ENCODE measurements at places on chromosomes 1 and 21.

DNA sequence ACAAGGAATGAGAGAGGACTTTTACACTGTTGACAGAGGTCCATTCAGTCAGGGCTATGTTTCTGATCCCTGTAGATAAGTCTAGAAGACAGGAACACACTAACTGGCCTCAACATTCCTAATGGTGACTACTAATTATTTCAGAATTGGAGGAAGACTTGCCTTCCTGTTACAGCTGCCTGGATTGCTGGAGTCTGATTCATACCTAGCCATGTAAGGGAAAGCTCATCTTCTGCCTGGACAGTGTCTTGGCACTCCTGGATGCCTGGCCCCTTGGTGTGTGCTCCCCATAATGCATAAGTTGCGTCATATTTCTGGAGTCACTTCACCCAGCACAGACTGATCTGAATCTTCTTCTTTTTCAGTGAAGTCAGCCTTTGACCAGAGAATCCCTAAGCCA lies 326.0 kb upstream of the RUNX1 start:
- no peak for DNase-seq

- no peak for DNase-seq
Measured at GRCh38 chr1:38228718-38229117, 182.1 kb upstream of the POU3F1 start.

DNA sequence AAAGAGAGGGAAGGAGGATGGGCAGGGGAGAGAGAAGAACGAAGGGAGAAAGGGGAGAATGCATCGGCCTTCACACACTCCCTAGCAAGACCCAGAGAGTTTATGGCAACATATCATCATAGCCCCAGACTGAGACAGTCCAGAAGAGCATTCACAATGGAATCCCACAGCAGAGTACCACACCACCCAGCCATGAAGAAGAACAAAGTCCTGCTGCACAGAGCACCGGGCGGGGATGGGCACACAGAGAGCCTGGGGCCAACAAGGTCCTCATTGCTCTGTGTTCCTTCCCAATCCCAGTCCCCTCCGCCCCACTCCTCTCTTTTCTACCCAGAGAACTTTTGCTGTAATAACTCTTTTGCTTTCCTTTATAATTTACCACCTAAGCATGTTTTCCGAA lies 118.1 kb upstream of the TMPRSS2 start:
- no peak for DNase-seq

- no peak for DNase-seq
Measured at GRCh38 chr1:191804311-191804710, 354.0 kb upstream of the RGS18 start.

DNA sequence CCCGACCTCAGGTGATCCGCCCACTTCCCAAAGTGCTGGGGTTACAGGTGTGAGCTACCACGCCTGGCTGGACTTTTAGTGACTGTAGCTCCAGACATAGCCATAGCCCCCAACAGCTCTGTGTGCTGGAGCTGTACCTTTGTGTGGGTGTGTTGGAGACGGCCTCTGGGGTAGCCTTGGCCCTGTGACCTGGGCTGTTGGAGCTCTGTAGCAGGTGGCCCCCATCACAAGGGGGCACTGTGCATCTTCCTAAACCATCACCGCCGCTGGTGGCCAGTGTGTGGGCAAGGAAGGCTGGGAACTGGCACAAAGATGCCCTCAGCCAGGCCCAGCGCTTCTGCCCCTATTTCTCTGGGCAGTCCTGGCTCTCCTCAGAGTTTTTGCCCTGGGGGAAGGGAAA lies 38.4 kb upstream of the FOXO6 start:
- peak; percentile 89 for DNase-seq

DNA sequence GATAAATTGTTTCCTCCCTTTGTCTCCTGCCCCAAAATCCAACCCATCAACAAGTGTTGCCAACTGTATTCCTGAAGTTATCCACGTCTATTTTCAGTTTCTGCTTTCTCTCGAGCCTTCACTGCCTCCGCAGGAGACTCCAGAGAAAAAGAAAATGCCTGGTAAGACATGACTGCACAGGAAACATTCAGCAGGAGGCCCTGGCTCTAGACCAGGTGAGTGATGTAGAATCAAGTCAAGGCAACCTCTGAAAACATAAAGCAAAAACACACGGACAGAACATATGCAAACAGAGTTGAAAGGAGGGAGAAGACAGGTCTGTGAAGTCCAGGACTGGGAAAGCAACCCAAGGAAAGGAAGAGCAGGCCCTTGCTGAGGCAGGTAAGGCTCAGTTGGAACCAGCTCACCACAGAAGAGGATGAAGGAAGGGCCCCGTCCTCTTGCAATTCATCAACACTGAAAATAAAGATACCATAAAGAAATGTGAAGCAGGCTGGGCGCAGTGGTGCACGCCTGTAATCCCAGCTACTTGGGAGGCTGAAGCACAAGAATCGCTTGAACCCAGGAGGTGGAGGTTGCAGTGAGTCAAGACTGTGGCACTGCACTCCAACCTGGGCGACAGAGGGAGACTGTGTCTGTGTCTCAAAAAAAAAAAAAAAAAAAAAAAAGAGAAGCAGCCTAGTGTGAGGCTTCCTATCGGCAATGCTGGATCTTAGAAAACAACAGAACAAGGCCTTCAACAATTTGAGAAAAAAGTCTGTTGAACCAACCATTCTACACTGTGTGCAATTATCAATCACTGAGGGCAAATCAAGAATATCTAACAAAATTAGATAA lies 8.8 kb downstream of the NOL9 start:
- no peak for DNase-seq

- DNase-seq = no peak
Measured at GRCh38 chr1:92306020-92306419, 7.2 kb downstream of the RPAP2 start.

- no peak for DNase-seq
Measured at GRCh38 chr1:231584921-231585320, 41.7 kb upstream of the DISC1 start.

DNA sequence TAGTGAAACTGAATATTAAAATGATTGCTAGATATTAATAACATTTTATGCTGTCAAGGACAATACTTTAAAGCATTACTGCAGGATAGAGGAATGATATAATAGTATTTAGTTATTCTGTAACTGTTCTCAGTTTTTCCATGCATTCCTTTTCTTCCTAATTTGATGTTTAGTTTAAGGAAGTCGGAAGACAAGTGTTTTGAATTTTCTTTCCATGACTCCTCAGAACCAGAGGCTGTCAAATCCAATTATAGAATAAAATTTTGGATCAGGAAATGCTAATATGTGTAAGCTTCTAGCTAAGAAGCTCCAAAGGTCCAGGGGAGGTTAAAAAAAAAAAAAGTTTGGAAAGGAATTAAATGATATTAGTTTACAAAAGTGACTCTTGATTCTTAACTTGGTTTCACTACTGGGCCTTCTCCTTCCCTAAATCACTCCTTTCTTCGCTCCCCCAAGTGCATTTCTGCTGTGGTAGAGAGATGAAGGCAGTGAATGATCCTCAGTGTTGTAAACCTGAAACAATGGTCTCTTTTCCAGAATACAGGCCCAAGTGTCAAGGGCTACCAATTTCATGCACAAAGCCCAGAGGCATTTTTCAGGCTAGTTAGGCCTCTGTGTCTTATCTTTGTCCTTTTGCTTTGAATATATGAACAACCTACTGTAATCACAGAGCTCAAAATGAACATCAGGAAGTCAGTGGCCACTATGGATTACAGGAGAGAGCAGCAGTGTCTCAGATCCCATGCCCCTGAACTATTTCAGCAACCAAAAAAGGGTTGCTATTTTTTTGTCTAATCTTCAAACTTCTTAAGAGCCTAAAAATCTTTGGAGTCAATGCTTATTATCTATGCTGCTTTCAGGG lies 6.2 kb downstream of the ADSS2 start:
- no peak for DNase-seq

- no peak for DNase-seq
Measured at GRCh38 chr1:117803318-117803717, 126.1 kb downstream of the GDAP2 start.

DNA sequence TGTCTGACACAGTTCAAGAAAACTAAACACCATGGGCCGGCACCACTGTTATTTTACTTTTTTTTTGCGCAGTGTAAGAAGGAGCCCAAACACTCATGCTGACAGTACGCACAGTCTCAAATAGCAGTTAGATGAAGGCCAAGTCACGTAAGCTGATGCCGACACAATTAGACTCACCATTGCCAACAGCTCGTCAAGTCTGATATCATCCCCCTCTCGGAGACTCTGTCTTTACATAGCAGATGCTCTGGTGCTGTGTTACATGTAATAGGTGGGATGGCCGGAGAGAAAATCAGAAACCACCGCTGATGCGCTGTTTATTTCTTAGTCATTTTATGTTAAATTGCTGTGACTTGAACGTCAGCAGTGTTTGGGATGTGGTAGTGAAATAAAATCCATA lies 49.3 kb downstream of the TGFB2 start:
- DNase-seq = no peak

- no peak for DNase-seq
Measured at GRCh38 chr1:41519667-41520066, 35.2 kb upstream of the EDN2 start.

DNA sequence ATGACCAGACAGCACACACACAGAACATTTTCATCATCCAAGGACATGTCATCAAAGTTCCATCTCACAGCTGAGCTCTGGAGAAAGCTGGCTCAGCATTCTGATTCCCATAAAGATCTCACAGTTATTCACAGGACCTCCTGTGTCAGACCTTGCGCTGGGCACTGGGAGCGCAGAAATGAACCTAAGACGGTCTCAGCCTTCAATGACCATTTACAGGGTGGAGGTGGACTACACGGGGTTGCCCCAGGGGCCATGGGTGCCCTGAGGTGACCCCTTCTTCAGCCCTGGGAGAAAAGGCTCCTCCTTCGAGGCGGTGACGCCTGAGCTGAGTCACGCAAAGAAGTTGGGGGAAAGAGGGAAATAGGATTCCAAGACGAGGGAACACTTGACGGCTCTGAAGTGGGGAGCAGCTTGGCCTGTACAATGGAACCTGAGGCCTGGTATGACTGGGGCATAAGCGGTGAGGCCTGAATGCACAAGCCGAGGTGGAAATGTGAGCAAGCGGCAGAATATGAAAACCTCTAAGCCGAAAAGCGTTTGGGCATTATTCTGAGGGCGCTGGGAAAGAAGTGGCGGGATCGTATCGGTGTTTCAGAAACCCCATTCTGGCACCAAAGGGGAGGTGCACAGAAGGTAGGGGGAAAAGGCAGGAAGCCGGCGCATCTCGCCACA lies 797 bp downstream of the CC2D1B start:
- peak; percentile 75 for DNase-seq

DNA sequence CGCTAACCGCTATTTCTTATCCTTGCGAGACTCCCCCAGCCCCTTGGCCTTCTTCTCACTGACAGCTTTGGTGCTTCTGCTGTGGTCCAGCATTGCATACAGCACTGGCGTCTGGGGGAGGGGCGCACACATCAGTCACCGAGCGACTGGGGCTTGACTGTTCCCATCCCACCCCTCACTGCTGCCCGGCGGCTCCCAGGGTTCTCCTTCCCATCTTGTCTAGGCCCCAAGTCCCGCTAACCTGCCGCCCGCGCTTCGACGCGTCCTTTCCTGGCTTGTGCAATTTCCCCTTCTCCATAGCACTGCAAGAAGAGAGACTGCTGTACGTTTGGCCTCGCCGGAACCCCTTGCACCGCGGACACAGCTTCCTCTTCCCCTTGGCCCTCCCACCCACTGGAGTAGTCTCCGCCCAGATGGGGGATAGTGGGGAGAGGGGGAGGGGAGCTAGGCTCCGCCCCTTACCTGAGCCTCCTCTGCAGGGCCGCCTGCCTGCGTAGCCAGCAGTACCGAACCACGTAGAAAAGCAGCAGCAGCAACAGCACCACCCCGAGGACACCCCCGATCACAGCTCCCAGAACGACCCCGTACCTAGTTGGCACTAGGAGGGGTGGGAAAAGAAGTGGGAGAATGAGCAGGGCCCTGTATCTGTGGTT lies 3.8 kb downstream of the MPZ start:
- DNase-seq = peak; percentile 71

DNA sequence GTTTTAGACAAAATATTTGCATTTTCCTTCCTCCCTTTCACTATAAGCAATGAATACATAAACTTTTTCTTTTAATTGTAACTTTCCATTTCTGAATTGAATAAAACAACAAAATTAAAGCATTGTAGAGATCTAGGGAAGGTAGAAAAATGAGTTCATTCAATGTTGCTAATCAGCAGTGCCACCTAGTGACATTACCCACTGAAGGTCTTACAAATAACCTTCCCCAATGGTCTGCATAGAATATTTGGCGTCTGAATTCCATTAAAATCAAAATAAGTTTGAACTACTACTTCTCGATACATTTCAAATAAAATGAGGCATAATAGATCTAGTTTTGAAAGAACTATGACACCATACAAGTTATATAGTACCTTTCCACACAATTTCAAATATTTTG lies 19.6 kb downstream of the FH start:
- peak; percentile 63 for DNase-seq

DNA sequence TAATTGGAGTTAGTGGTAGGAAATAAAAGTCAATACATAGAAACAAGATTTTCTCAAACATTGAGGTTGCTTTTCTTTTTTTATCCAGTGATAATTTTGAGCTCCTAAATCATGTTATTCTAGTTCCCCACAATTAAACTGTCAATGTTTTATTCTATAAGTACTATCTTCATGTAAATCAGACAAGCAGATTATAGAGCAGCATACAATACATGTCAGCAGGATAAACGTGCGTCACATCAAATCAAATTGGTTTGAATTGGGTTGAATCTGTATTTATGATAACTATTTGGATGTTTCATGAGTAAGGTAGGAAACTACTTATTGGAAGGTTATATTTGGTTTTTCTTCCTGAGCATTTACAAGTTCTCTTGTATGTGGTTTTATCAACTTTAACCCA lies 2028.7 kb downstream of the NCAM2 start:
- no peak for DNase-seq

DNA sequence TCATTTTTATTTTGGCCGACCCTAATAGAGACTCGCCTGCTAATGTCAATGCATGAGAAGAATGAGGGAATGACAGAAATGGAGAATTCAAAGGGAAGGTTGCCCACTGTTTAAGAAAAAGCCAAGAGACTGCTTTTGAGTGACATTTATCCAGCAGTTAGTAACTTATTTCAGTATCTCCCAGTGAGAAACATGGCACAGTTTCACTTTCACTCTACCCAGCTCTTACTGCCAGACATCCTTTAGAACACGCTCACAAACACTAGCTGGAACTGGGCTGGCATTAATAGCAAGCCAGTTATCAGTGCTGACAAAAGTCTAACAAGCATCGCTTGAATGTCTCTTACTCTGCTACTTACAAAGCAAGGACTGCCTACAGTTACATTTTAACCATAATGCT lies 8.5 kb downstream of the GGPS1 start:
- no peak for DNase-seq

DNA sequence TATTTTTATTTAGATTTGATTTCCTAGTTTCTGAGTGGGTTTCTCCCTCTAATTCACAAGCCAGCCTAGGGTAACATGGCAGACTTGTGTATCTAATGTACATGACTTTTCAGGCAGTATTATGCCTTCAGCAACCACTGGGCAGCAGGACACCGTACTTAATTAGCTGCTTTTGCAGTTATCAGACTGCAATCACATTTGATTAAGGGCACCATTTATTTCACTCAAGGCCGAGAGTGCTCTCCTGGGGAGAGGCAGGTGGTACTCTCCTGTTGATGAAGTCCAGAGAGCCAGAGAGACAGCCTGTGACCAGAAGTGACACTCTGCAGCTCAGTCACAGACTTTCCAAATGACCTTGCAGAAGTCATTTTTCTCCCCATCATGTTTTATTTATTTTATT lies 18.7 kb downstream of the CYYR1 start:
- no peak for DNase-seq

All from DMS53 (cell line).